ENCODE measurements at places on chromosomes 5 and 9.
A peak's percentile ranks its signal among the peaks of the same experiment; 100 is the strongest.

- DNase-seq, result no peak
These were observed 1003.3 kb upstream of the COX7C start for GRCh38 chr5:85614489-85614888.

- DNase-seq, result no peak
These were observed 115.4 kb downstream of the LHX2 start for GRCh38 chr9:124126648-124127646.

DNA sequence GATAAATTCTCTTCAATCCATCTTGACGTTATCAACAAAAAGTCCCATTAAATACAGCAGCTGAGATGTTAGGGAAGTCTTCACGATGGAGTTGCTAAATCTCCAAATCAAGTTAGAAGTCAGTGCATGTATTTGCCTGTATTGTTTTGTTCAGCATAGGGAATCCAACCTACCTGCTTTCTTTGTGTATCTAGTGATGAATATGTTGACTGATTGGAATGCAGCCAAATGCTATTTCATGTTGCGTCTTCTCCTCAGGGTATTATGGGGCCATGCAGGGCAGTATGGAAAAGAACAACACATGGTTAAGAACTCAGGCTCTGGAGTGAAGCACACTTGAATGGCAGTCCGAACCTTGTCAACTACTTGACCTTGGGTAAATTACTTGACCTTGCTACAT is 529.5 kb upstream of the ZNF462 start:
- DNase-seq, result peak; percentile 93

- DNase-seq, result no peak
These were observed 202.9 kb upstream of the RAD23B start for GRCh38 chr9:107080130-107080529.

DNA sequence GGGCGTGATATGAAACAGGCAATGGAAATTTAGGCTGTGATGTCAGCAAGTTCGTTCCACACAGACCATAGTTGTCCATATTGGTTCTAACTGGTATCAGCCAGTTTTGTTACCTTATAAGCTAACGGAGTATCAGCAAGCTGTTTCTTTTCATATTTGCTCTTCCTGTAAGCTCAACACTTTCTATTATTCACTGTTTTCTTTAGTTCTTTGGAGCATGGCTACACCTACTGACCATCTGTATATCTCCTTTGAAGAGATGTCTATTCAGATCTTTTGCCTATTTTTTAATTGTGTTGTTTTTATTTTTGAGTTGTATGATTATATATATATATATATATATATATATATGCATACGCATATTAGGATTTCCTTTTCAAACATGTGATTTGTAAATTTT is 1057.2 kb upstream of the CDH10 start:
- DNase-seq, result peak; percentile 4

GRCh38 chr5:72057816-72058215 is 49.5 kb upstream of the MAP1B start:
- DNase-seq, result no peak

DNA sequence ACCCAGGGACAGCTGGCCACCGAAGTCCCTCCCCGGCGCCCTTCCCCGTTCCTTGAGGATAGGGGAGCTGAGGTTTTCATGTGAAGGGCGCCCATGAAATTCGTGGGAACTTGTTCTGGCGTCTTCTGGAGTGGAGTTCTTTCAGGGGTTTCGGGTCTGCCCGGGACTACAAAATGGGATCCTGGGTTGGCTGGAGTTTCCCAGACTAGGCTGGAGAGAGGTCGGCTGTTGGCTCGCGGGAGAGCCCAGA is 3.6 kb upstream of the RGMB start:
- DNase-seq, result no peak

DNA sequence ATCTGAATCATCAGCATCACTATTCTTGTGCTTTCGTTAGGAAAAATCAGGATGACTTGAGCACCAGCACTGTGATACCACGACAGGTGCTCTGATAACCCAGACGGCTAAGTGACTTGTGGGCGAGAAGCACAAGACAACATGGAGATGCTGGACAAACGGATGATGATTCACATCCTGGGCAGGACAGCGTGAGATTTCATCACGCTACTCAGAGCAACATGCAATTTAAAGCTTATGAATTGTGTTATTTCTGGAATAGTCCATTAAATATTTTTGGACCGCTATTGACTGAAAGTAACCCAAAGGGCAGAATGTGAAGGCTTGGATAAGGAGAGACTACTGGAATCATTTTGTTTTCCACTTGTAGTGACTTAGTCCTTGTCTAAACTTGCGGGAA is 114.8 kb upstream of the DAPK1 start:
- DNase-seq, result no peak

DNA sequence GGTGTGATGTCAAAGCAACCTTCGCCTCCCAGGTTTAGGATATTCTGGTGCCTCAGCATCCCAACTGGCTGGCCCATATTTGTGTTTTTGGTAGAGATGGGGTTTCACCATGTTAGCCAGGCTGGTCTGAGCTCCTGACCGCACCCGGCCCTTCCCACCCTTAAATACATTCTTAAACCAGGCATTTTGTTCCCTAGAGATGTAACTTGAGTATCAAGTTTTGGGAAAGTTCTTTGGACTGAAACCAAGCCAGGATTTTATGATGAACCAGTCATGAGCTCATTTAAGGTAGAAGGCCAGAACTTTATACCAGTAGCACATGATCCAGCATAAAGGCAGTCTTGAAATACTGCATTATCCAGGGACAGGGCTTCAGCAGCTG is 3.5 kb downstream of the RPL7A start:
- no peak for DNase-seq
